ENCODE measurements at places on chromosomes 11 and 22. TPM values are rescaled to one million over a fixed set of nuclear protein-coding genes. Genes with fewer than 3 reads are reported as not detected.

DNA sequence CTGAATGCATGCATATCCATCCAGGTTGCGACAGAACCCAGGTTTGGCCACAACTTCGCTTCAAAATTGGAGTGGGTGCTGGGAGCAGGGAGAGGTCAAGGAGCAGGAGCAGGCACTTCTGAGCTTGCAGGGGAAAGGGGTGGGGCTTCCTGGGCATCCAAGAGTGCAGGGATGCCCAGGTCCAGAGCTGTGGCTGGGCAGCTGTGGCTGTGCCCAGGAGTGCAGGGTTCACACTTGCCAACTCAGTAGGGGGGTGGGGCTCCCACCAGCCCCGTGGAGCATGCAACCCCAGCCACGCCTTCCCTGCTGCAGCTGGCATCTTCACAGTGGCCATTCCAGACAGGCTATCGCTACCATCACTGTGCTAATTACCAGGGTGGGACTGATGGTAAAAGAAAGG is 115.3 kb upstream of the MTNR1B start:
- no peak for DNase-seq

- DNase-seq, result peak; percentile 73
Measured at GRCh38 chr11:82992223-82992622, 79.5 kb downstream of the RAB30 start.

DNA sequence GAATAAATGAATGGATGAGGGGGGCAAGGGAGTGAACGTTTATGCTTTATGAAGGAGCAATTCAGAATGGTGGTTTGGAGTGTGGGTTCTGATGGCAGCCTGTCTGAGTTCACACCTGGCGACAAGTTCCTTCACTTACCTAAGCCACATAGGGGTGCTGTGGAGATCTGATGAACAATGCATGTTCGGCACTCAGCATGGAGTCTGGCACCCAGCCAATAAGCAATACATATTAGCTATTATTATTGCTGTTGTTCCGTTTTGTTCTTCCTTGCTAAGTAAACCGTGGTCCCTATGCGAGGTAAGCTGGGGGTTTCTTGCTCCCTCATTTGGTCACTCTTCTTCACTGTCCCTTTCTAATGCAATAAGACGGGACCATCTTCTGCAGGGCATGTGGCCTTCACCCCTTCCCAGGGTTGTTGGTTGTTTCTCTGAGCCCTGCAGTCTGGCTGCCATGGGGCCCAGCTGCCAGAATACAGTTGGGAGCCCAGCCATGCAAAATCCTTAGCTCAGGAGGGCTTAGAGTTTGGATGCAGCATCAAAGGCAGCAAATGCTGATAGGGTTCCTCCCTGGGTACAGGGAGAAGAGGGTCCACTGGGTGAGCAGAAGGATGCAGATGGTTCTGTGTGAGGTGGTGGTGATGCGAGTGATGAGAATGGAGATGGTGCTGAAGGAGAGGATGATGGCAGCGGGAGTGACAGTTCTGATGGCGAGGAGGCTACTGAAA is 6.4 kb upstream of the PKNOX2 start:
- DNase-seq, result no peak

DNA sequence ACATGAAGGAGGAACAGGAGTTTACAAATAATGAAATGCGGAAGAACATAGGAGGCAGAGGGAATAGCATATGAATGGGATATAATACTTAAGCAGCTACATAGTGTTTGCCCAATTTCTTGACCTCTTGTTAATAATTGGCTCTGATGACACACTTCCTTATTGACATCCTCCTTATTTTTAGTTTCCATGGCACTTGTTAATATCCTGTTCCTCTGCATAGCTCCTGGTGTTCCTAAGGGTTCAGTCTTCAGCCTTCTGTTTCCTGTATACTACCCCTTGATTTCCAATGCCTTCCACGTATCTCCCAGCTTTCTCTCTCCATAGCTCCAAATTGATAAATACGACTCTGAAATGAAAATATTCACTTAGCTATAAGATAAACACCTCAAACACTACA is 663.8 kb upstream of the API5 start:
- no peak for DNase-seq

GRCh38 chr22:47446821-47447810 is 684.7 kb downstream of the TBC1D22A start:
- no peak for DNase-seq

DNA sequence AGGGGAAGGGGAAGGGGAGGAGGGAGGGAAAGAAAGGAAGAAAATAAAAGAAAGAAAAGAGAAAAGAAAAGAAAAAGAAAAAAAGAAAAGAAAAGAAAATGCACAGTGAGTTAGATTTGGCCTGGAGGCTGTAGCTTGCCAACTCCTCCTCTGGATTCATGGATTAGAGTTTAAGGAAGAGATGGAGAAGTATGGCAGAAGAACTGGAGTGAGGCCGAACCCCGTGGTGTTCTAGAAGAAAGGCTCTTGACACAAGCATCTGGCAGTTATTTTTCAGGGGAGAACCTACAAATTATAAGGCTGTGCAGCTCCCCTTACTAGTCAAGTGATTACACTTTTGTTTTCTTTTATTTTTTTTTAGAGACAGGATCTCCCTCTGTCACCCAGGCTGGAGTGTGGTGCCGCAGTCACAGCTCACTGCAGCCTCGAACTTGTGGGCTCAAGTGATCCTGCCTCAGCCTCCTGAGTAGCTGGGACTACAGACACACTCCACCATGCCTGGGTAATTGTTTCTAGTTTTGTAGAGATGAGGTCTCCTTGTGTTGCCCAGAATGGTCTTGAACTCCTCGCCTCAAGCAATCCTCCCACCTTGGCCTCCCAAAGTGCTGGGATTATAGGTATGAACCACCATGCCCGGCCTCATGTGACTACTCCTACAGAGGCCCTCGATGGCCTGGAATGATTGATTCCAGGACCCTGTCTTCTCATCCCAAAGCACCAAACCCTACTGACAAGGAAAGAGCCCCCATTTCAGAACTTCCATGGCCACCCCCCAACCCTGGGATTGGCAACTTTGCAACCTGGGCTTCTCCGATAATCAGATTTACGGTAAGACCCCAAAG is 19.5 kb downstream of the ZNF74 start:
- DNase-seq, result no peak

DNA sequence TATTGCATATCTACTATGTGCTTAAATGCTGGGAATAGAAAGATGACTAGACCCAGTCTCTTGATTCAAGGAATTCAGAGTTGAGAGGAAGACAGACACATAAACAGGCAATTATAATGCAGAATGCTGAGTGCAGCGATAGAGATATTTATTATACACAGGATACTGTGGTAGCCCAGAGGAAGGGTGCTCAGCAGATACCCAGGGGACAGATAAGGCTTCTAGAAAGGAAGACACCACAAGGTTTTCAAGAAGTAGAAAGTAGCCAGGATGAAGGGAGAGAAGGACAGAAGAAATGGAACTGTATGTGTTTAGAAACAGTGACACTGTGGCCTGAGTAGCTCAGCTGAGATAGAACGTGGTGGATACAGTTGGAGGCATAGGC is 79.4 kb upstream of the NNMT start:
- DNase-seq, result no peak

DNA sequence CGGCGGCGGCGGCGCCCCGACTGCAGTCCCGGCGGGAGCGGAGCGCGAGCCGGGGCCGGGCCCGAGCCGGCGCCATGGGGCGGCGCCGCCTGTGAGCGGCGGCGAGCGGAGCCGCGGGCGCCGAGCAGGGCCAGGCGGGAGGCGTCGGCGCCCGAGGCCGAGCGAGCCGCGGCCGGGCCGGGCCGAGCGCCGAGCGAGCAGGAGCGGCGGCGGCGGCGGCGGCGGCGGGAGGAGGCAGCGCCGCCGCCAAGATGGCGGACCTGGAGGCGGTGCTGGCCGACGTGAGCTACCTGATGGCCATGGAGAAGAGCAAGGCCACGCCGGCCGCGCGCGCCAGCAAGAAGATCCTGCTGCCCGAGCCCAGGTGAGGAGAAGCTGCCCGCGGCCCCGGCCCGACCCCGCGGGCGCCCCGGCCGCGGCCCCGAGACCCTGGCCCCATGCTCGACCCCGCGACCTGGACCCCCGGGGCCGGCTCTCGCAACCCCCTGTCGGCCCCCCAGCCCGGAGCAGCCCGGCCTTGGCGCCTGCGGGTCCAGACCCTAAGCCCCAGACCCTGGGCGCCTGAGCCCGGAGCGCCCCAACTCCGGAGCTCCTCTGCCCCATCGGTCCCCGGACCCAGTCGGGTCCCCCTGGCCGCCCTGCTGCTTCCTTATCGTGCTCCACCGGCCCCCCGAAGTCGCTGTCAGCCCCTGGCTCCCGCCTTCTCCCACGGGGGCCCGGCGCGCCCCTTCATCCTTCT is at the start of gene GRK2:
Gene GRK2, plus strand, starts transcription at position 25 of the 739 bp plus-strand sequence. Its CDS starts 227 bp downstream, at position 252.
- peak; percentile 47 for DNase-seq

DNA sequence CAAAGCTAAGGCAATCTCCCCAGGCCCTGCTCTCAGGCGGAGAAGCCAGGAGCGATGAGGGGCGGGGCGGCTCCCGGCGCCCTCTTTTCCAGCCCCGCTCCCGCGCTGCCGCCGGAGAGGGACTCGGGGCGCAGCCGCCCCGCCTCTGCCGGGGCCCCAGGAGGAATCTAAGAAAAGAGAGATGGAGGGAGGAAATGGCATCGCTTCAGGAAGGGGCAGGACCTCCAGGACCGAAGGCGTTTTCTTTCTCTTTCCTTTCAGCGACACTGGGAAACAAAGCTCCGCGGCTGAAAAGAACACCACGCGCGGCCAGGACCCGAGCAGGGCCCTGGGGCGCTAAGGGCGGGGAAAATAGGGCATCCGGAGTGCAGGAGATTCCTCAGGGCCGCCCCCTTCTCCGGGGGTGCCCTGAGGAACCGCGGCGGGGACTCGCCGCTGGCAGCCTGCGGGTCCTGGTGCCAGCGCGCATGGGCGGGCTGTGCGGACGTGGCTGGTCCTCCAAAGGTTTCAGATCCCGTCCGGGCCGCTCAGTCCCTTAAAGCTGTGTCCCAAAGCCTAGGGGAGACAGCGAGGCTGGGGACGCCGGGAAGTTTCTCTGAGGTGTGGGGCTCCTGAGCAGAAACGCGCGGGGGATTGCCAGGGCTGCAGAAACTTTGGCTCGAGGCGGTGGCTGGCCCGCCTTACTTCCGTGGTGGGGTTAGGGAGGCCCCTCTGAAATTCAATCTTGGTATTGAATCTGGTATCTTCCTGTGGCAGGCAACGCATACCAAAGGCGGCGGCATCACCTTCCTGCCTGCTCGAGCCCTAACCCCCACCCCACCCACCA is 2.8 kb upstream of the BSX start:
- DNase-seq, result no peak

- peak; percentile 81 for DNase-seq
Measured at GRCh38 chr22:39486951-39487825, 14.9 kb upstream of the MIEF1 start.

- DNase-seq, result no peak
Measured at GRCh38 chr11:34037016-34037415, 14.5 kb upstream of the CAPRIN1 start.

GRCh38 chr11:15396778-15397177 is 282.1 kb downstream of the INSC start:
- DNase-seq, result no peak

DNA sequence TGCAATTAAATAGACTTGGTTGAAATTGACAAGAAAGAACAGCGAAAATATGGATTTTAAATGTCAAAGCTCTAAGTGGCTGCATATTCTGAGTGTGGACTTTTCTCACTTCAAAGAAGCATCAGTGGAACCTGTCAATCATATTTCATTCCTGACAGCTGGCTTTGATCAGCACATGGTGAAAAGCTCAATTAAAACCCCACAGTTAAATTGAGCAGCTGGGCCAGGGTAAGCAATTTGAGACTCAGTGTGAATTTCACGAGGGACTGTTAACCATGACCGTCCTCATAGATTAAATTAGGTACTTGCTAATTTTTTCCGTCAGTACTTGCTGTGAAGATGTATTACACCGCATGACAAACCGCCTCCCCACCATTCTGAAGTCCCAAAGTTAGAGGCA is 11.0 kb upstream of the OR10D3 start:
- DNase-seq, result no peak

- DNase-seq, result peak; percentile 52
Measured at GRCh38 chr11:696955-697491, 1.4 kb downstream of the TMEM80 start.

DNA sequence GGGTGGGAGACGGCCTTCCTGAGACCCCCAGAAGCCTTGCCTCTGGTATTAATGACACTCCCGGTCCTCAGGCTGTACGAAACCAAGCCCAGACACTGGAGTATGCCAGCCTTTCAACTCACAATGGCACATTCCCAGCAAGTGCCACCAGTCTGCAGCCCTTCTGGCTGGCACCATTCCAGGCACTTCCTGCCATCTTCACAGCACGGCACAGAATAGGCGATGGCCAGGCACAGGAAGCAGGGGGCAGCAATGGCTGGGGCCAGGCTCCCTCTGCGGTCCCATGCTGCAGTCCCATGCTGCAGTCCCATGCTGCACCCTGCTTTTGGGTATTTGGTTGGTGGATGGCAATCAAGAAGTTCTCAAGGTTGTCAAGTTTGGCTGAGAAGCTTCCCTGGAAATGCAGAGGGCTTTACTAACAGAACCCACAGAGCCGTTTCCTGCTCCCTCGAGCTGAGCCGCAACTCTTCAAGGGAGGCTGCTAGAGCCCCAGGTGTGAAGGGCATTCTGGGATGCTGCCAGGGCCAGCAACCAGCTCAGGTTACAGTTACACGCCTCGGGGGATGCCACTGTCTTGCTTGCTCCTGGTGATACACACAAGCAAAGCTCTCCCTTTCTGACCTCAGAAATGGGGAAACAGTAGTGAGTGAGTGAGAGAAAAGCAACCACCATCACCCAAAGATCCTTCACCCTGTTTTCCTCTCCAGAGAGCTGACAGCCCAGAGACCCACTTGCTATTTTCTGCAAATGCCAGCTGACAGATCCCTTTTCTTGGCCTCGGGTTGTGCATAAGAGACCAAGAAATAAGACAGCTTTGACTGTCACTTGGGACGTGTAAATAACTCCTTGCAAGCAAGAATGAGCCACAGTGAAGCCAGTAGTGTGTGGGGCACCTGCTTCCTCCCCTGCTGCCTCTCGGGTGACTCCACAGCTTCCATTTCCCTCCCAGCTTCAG is 23.9 kb downstream of the LRFN4 start:
- peak; percentile 85 for DNase-seq

DNA sequence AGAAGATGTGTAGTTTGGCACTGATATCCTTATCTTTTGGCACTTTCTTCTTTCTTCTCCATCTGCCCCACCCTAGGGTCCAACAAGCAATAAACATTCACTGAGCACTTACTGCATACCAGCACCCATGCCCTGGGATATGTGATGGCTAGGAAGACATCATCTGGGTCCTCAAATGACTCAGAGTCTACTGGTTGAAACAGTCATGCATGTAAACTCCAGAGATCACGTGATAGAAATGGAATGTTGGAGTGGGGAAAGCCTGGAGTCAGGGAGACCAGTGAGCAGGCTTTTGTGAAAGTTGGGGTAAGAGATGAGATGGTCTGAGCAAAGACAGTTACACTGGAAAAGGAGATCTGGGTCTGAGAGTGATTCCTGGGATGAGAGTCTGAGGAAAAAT is 724.9 kb upstream of the TENM4 start:
- DNase-seq, result no peak

The OR52I1 gene
- total RNA-seq, result not detected

The PNPLA5 gene
- not detected for total RNA-seq

The SYNGR1 gene
- 48.0 TPM for total RNA-seq

The KRTAP5-10 gene
- not detected for total RNA-seq

The MISFA gene
- not detected for total RNA-seq

The APOL5 gene
- total RNA-seq, result not detected

The CERK gene
- 70.0 TPM for total RNA-seq

The CCDC87 gene
- 0.37 TPM for total RNA-seq

The KIF18A gene
- 41.8 TPM for total RNA-seq

All from G401 (cell line).